ENCODE measurements at places on chromosomes 16 and 17.

GRCh38 chr16:51453251-51453650, 302.2 kb upstream of the SALL1 start:
- no peak for DNase-seq

DNA sequence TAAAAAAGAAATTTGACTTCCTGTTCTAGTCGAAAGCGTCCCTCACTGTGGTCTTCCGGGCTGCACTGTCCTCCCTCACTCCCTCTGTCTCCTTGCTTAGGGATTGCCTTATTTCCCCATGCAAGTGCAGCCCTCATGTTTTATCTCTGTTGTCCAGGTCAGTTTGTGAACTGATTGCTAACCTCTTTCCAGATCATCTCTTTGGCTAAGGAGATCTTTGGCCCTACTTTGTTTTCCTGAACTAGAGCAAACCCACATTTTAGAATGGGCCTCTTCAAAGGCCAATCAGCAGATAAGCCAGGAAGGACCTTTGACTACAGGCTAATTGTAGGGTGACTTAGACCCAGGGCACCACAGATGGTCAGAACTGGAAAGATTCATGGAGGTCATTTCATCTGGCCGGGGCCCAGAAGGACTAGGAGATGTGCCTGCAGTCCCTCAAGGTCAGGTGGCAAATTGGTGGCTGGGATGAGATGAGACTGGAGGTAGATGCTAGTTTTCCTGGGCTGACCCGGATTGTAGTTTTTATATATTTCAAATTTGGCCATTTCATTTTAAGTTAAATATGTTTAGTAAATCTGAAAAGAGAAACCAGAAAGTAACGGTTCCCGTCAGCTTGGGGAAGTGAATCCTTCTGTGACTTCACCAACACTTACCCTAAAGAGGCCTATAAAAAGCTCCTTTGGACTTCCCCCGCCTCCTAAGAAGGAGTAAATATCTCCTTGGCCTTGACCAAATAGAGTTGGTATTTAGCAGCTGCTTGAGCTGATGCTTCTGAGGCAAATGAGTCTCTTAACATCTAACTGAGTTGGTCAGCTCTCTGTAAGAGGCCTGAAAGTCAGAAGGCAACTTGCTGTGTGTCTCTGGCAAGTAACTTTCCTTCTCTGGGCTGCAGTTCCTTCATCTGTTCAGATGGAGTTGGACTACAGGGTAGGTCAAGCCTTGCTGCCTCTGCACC, 6.2 kb upstream of the SLC25A19 start:
- peak; percentile 7 for DNase-seq

DNA sequence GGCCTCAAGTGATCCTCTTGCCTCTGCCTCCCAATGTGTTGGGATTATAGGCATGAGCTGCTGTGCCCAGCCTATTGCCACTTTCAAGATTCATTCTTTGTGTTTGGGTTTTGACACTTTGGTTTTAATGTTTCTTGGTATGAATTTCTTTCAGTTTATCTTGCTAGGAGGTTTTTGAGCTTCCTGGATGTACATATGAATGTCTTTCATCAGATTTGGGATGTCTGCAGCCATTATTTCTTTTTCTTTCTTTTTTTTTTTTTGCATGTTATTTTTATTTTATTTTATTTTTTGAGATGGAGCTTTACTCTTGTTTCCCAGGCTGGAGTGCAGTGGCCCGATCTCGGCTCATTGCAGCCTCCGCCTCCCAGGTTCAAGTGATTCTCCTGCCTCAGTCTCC, 18.5 kb downstream of the MRPL45 start:
- DNase-seq = no peak

- DNase-seq = peak; percentile 87
Measured at GRCh38 chr17:50345432-50346312, at the start of gene XYLT2. Gene XYLT2, plus strand, starts transcription at chr17:50346126. Its CDS starts 15 bp downstream, at chr17:50346141.

- DNase-seq = peak; percentile 19
Measured at GRCh38 chr17:7523033-7523432, 25.8 kb upstream of the TNFSF12 start.

GRCh38 chr16:21613781-21614180, 14.4 kb downstream of the METTL9 start:
- no peak for DNase-seq

GRCh38 chr17:72734613-72735012, 357.9 kb downstream of the SLC39A11 start:
- no peak for DNase-seq

DNA sequence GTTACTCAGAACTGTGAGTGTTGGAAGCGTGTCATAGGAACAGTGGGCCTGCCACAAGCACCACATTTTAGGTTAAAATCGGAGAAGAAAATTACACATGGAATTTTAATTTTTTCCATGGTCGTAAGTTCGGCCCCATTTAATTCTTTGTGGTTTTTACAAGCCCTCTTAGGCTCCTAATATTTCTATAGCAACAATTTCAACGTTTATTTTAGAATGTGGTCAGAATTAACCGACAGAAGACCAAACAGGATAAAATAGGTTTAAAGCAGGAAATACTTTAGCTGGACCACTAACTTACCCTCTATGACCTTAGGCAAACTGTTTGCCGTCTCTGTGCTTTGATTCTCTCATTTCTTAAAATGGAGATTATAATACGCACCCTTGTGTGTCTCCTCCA, 69.9 kb downstream of the FTO start:
- no peak for DNase-seq

DNA sequence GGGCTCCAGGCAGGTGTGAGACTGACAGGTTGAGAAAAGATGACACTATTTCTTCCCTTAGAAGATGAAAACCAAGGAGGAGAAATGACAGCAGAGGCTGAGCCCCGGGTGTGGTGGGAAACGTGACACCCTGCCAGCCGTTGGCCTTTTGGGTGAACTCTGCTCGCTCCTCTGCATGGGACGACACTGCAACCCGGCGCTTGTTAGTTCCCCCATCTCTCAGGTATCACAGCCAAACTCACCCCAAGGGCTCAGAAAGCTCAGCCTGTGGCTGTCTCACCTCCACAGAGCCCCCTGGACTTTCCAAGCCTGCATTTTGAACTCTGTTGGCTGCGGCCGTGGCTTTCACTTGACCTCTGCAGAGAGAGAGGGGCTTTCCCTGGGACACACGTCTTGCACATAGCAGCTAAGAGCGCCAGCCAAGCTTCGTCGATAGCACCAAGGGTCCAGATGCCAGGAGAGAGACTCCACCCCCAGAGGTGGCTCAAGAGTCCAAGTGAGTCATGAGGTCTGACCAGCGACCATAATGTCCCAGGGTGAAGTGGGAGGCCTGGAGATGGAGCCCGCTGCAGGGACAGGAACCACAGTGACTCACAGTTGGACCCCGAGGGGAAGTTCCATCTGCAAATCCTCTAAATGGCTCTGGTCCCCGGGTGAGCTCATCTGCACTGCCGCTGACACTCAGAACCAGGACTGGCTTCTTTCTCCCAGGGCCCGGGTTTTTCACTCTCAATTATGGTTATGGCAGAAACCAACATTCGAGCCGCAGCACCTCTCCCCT, 301.9 kb downstream of the SOX9 start:
- no peak for DNase-seq

DNA sequence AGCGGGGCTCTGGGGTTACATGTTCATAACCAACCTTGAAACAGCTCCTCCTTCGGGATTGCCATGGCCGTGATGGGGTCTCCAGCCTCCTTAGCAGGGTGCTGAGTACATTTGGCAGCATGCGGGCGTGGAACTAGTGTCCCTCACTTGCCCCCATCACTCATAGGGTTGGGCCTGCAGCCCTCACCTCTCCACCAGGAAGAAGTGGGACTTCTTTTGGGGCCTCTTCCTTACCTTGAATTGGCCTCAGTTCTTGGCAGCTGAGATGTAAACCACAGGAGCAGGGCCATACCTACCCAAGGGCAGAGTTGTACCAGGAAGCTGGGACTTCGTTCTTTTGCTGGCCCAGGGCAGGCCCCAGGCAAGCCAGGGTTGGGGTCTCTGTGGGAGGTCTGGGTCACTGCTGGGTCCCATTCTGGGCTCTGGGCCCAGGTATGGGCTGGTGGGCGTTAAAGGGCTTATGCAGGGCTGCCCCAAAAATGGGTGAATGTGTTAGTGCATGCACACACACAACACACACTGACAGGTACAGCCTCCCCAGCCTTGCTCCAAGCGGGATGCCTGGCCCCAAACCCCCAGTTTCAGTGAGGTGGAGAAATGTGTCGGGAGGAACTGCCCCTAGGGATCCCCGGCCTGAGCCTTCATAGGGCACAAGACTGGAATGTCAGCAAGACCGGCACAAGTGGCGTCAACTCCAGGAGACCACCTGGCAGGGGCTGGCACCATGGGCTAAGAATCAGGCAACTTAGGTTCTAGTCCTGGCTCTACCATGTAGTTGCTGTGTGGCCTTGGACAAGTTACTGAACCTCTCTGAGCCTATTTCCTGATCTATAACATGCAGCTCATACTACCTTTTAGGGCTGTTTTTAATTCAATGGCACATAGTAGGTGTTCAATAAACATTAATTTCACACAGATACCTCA, 3.9 kb upstream of the KRT15 start:
- no peak for DNase-seq

DNA sequence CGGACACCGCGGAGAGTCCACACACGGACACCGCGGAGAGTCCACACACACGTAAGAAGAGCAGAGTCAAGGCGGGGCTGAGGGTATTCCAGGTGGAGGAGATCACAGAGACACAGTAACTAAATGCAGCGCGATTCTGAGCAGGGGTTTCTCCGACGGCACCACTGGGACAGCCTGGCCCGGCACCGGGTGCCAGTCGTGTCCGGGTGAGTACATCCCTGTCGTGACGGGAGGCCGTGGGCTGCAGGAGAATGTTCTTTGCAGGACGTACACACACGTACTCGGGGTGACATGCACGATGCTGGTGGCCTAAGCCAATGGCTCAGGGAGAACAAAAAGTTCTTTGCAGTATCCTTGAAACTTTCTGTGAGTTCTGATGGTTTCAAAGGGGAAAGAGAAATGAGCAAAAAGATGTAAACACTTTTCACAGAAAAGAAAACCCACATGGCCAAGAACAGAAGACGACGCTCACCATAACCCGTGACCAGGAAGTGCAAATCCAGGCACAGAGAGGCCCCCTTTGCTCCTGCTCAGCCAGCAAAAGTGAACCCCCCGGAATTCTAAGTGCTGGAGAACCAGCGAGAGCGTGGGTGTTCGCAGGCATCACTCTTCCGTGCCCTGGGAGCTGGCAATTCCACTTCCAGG, 53.7 kb upstream of the METRNL start:
- DNase-seq = no peak

DNA sequence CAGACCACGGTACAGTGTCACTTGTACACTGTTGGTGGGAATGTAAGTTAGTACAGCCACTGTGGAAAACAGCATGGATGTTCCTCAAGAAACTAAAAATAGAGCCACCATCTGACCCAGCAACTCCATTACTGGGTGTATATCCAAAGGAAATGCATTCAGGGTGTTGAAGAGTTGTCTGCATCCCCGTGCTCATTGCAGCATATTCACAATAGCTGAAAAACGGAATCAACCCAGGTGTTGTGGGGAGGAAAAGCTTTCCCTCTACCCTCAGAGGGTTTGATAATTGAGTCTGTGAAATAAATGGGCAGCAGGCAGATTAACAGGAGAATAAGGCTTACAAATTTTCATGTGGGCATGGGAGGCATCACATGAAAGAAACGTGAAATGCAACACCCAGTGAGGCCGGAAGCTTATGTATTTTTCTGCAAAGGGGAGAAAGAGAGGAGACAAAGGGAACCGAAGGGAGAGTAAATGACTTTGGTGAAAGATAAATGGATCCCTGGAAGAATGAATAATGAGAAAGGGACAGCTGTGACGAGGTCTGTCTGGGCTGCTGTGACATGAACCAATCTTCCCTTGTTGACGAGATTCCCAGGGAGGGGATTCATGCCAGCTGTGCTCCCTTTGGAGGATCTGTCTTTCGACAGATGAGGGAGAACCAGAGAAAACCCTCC, 106.2 kb downstream of the KCNJ12 start:
- DNase-seq = no peak

DNA sequence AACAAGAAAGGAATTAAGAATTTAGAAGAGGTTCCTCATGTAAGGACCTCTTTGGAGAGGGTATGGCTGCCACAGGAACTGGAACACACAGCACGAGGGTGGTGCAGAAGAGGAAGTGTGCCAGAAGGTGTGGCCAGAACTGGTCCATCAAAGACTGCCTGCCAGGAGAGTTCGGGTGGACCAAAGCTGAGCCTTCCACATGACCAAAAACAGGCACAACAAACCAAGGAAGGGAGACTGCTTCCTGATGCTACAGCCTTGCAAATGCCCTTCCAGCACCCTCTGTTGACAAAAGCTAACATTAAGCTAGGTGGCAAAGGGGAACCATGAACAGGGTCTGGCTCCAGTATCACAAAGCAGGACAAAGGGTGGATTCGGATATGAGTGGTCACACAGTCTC, 125.8 kb upstream of the TMEM97 start:
- DNase-seq = peak; percentile 63

GRCh38 chr17:44759086-44759915, 513 bp downstream of the ADAM11 start:
- no peak for DNase-seq

GRCh38 chr16:4747906-4748681, 13.8 kb downstream of the DNAAF8 start:
- DNase-seq = no peak

GRCh38 chr16:24989494-24989893, 25.7 kb downstream of the ARHGAP17 start:
- no peak for DNase-seq

DNA sequence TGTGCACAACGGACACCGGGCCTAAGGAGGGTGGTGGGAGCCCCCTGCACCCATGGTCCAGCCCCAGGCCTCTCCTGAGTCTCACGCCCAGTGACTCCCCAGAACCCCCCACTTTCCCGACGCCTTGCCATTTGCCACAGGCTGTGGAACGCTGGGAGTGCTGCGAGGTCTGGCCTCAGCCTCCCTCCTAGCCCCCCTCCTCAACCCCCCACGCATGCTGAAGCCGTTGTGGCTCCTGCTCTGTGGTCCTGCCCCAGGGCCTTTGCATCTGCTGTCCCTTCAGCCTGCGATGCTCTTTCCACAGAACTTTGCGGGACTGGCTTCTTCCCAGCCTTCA, 226.0 kb upstream of the GSE1 start:
- no peak for DNase-seq

GRCh38 chr17:6054372-6054771, 15.8 kb upstream of the WSCD1 start:
- no peak for DNase-seq

- peak; percentile 57 for DNase-seq
Measured at GRCh38 chr17:81635973-81636504, 873 bp downstream of the NPLOC4 start.

DNA sequence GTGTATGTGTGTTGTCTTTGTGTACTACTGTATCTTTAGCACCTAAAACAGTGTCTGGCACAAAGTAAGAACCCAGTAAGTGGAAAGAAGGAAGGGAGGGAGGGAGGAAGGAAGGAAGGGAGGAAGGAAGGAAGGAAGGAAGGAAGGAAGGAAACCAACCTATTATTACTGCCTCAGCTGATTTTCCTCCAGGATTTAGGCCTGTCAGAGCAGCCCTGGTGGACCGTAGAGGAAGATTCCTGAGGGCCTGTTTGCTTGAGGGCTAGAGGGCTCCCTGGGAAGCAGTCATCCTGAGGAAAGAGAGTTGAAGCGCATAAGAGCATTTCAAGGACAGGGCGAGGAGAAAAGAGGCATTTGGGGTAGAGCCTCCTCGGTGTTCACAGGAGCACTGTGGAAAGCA, 61.5 kb downstream of the WSB1 start:
- DNase-seq = no peak
